ENCODE measurements at places on chromosomes 5 and 9. TPM values are rescaled to one million over a fixed set of nuclear protein-coding genes. Genes with fewer than 3 reads are reported as not detected.

Gene SLC25A2
- not detected for total RNA-seq

DNA sequence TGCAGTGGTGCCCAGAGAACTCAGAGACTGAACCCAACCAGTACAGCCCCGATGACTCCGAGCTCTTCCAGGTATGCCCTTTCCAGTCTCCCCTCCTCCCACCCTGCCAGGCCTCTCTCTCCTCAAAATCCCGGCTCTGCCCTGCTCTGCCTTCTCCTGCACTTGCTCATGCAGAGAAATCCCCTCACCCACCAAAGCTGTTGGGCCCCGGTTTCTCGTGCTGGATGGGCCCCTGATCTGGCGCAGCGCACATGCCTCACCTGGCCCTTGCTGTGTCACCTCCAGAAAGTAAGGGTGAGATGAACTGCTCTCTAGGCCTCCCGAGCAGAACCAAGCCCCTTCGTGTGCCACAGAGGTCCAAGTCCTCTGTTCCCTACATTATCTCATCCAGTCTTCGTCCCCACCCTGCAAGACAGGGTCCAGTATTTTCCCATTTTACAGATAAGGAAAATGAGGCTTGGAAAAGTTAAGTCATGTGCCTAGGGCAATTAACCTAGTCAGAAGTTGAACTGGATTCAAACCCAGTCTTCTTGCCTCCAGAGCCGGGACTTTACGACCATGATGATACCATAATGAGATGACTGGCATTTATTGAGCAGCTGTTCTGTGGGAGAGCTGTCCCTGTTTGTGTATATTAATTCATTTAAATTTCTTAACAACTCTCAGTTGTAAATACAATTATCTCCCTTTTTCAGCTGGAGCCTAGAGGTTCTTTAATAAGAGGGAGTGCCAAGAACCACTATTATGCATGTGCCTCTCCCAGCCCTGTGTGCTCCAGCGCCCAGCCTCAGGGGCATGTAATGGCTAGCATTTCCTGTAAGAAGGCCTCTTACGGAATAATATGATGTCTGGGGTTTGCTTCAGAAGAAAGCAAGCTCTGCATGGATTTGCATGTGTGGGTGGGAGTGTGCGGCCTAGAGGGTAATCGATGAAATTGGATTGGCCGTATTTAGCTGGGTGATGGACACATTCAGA, 90.7 kb downstream of the PPARGC1B start:
- no peak for DNase-seq

Gene CTXN3
- total RNA-seq: not detected

- no peak for DNase-seq
Observed at GRCh38 chr9:131706608-131706970, 33.3 kb downstream of the RAPGEF1 start.

- DNase-seq: no peak
Observed at GRCh38 chr5:136194576-136194975, 1.6 kb upstream of the SMIM32 start.

Gene EFCAB9
- total RNA-seq: not detected

DNA sequence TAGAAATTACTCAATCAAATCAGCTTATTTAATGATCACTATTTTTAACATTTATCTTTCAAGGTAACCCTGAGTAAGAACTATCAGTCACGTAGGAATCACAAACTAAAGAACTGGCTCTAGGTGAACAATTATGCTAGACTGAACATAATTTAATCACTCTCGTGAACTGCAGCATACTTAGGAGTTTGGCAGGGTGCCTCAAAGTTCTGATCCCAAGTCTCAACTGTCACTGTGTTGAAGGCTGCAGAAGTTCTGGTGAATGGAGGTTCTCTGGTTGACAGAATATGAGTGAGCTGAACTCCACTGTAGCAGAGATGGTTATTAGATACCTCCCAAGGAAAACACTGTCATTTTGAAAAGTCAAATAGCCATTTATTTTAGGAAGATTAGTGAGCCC, 89.1 kb downstream of the KLHL3 start:
- DNase-seq: no peak

Measured in mucosa of gallbladder (tissue), 1 donor.